Naive thymus-derived CD8-positive, alpha-beta T cell (primary cell): ENCODE measurements at places on chromosomes 11 and 22. TPM values are rescaled to one million over a fixed set of nuclear protein-coding genes. Genes with fewer than 3 reads are reported as not detected.

Gene CDC42BPG
- 9.0 TPM for total RNA-seq

DNA sequence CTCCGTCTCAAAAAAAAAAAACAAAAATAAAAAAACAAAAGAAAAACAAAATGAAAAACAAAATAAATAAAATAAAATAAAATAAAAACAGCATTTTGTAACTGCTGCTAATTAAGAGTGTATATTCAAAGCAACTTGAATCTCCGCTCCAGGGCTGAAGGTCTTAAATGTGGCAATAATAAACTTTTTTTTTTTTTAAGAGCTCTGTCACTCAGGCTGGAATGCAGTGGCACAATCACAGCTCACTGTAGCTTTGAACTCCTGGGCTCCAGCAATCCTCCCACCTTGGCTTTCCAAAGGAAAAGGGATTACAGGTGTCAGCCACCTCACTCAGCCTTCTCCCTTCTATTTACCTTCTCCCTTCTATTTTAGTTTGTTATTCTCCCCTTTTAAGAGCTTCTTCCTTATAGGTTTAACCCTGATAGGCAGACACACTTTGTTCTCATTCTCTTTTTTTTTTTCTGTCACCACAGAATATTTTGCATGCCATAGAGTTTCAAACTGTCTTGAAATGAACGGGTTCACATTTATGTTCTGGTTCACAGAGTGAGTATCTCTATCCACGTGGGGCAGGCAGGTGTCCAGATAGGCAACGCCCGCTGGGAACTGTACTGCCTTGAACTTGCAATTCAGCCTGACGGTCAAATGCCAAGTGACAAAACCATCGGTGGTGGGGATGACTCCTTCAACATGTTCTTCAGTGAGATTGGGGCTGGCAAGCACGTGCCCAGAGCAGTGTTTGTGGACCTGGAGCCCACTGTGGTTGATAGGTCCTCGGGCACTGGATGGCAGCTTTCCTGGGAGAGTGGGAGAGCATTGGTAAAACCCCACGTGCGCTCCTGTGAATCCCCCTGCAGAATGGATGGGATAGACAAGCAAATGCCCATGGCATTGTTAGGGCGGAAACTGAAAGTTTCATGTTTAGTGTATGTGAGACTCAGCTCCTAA is 19.4 kb downstream of the LRRC74B start:
- no peak for DNase-seq

DNA sequence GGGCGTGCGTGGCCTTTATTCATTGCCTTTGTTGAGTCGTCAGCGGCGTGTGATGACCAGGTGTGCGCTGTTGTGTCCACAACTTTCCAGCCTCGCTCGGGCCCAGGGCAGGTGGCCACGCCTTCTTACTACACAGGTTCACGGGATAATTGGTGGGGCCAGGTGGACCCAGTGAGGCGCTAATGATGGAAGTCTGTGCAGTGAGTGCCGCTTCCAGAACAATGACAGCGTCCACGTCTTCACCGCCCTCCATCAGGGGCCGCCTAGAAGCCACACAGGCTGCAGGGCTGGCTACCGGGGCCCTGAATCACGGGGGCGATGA is 1197.3 kb downstream of the BRD1 start:
- no peak for DNase-seq

GRCh38 chr11:93410441-93410840 is 79.9 kb downstream of the DEUP1 start:
- DNase-seq = no peak

Gene MFNG
- 235 TPM for total RNA-seq
